A549 treated with AZD2906 at 1 μM for 4 hours (cell line): ENCODE measurements at places on chromosomes 5 and 9. TPM values are rescaled to one million over a fixed set of nuclear protein-coding genes. Genes with fewer than 3 reads are reported as not detected.

CCDC192 gene
- total RNA-seq = not detected in 5 replicates

GABRA1 gene
- not detected in 5 replicates for total RNA-seq

IFNA13 gene
- not detected in 5 replicates for total RNA-seq

PCDHGC4 gene
- total RNA-seq = 0.02 to 0.07 TPM in 2 of 5 replicates, not detected in the others

RANBP17 gene
- 1.8 to 3.2 TPM (median 2.3 TPM) in 5 replicates for total RNA-seq

TICAM2 gene
- 0.66 to 1.3 TPM (median 1.1 TPM) in 5 replicates for total RNA-seq

TSLP gene
- total RNA-seq = not detected in 5 replicates

INSL6 gene
- total RNA-seq = not detected in 5 replicates
